ENCODE measurements at places on chromosomes 3 and 15.

DNA sequence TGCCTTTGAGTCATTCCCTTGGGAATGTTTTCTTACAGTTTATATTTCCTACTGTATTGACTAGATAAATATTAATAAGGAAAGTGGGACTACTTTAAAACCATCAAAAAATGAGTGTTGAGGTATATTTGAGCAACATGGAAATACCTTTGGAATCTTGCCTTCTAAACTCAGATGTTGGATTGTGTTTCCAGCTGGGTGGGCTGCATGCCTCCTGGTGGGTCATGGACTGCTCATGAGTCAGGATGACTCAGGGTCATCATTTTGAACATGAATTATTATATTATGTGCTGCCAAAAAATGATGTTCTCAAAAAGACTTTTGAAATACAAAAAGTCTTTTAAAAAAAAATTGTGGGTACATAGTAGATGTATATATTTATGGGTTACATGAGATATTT lies 41.1 kb upstream of the APH1B start:
- DNase-seq: no peak

DNA sequence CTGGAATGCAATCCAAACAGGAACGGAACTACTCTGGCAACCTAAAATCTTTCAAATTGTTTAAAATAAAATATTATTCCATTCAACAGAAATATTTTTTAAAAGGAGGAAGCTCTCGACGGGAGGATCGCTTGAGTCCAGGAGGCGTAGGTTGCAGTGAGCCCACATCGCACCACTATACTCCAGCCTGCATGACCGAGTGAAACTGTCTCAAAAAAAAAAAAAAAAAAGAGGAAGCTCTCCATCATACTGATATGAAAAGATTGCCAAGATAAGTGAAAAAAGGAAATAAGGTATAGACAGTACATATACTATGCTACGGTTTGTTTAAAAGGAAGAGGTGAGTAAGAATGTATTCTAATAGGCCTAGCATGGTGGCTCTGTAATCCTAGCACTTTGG lies 3.6 kb downstream of the RAD18 start:
- no peak for DNase-seq

DNA sequence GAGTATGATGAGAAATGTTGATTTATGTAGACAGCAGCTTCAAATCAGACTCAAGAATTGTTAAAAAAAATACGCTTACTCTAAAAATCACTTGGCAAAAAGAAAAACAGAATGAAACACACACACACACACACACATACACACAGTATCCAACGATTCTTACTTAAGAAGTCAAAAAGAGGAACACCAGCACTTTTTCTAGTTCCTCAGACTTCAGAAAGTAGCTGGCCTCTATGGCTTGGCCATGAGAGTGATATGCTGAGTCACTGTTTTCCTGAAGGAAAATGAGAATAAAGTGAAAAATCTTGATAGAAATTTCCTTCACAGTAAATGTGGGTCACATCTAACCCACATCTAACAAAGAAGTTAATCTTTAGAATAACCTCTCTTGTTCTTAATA lies 22.1 kb downstream of the CNTN3 start:
- no peak for DNase-seq

DNA sequence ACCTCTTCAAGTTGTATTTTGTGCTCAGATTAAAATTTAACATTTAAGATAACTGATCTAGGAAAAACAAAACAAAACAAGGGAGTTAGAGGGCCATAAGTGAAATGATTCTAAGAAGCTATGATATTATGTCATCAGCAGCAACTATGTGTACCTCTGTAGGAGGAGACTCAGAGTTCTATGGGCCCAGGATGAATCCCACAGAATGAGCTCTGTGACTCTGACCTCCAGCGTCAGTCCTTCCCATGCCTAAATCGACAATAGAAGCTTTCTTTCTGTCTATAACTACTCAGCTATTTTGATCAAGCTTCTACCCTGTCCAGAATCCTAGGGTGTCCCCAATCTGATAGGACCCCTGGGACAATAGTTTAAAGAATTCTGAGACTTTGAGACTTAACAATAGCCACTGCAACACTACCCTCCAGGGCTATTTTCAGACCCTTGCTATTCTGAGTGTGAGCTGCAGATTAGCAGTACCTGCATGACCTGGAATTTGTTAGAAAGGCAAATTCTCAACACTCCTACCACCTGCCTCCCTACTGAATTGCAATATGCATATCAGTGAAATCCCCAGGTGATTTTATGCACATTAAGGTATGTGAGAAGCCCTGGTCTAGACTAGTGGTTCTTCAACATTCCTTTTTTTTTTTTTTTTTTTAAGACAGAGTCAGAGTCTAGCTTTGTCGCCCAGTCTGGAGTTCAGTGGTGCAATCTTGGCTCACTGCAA lies 66.7 kb downstream of the ARHGAP31 start:
- DNase-seq: no peak

- DNase-seq: no peak
Measured at GRCh38 chr3:177772908-177773557, 575.8 kb upstream of the TBL1XR1 start.

GRCh38 chr3:99487894-99488293 lies 150.5 kb upstream of the COL8A1 start:
- no peak for DNase-seq

DNA sequence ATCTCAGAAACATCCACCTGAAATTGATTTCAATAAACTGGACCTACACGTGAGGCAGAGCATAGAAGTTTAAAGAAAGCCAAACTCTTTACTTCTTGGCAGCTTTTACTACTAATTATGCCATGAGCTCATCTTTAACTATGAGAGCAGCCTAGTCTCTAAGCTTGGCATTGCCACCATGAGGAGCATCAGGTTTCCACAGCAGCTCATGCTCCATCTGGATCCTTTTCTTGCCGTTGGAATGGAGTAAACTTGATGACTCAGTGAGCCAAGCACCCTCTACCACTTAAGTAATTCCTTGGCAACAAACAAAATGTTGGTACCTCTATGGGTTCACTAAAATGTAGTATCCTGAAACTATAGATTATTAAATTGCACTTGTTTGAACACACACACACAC lies 583.2 kb downstream of the EPHA3 start:
- no peak for DNase-seq

- no peak for DNase-seq
Measured at GRCh38 chr15:91555312-91555711, 298.2 kb upstream of the SLCO3A1 start.

DNA sequence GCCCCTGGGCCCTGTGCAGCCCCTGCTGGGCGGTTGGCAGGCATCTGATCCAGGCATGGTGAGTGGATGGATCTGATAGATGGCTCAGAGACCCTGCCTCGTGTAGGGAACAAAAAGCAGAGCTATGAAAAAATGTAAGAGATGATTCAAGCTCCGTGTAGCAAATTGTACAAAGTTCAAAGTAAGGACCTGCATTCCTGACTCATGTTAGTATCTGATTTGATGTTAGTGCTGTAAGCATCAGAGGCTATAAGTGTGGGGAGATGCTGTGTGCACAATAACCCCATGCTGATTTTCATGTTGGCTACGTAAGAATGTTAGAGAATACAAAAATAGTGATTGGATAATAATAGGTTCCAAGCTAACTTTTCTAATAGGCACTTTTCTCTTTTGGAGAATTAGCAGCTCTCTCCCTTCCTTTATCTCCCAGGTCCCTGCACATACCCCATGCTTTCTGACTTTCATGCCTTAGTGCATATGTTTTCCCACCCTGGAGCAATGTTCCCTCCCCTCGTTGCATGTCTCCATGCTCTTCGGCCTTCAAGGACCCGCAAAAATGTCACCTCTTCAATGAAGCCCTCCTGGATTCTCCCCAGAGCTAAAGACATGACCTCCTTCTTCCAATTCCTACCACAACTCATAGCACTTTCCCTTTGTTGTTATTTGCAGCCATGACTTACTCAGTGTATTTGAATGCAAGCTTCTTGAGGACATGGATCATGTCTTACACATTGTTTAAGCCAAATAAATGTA lies 1.6 kb downstream of the CCR9 start:
- DNase-seq: no peak

DNA sequence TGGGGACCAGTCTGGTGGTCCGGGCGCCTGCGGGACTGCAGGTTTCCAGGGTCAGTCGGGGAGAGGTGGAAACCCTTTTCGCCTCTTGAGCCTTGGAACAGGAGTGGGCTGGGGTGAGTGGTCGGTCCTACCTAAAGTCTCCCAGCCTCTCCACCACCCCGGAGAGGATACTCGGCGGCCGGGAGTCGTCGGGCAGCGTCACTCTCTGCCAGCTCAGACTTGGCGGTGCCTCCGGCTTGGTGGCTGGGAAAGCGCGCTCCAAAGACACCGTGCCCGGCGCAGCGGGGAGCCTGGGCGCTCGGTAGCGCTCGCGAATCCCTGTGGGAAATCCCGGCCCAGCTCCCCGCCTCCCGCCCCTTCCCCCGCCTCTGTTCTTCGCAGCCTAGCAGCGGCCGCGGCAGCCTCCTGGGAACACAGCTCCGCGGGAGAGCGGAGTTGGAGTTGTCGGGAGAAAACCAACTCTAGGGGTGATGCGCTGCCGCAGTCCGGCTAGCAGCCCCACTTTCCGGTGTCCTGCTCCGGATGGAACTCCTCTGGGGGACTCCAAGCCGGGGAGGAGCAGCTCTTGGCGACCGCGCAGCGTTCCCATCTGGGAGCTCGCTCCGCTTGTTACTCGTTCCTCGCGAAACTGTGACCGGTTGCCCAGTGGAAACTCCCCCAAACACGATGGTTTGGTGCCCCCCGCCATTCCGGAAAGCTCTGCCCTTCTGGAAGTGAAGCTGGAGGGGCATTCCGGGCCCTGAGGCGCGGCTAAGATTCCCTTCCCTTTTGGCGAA lies 1.4 kb downstream of the EPHB1 start:
- DNase-seq: no peak

- no peak for DNase-seq
Measured at GRCh38 chr3:49377483-49377882, 19.3 kb upstream of the GPX1 start.

DNA sequence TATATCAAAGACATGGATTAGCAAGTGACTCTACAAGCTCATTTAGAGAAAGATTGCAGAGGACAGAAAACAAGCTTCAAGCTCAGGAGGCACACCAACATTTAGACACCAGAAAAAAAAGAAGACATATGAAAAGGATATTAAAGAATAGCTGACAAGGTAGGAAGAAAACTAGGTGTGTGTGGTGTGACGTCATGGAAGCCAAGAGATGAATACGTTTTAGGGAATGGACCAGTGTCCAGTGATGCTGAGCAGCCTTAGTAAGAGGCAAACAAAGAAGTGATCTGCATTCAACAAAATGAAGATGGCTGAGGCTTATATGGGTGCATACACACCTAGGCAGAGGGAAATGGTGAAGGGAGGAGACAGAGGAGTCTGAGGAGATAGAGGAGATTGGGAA lies 377.4 kb downstream of the ROBO1 start:
- DNase-seq: no peak

DNA sequence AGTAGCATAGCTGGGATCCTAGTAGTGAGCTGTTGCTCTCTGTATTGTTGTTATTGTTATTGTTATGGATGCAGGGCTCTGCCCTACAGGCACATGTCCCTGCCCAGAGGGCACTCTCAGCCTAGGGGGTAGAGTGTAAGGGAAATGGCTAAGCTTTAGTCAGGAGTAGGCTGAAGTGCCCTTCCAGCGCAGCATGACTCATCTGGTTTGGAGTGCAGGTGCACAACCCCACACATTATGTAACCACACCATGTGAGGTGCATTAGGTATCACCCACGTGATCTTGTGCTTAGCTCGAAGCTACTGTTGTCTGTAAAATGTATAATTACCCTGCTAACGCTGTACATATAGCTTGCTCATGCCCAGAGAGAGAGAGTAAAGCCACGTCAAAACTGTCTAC lies 48.3 kb upstream of the TIPARP start:
- no peak for DNase-seq

- no peak for DNase-seq
Measured at GRCh38 chr3:116033516-116033915, 410.2 kb downstream of the GAP43 start.

- DNase-seq: no peak
Measured at GRCh38 chr15:77123854-77124253, 52.9 kb upstream of the TSPAN3 start.

- DNase-seq: no peak
Measured at GRCh38 chr15:61195116-61196002, 33.7 kb downstream of the RORA start.

DNA sequence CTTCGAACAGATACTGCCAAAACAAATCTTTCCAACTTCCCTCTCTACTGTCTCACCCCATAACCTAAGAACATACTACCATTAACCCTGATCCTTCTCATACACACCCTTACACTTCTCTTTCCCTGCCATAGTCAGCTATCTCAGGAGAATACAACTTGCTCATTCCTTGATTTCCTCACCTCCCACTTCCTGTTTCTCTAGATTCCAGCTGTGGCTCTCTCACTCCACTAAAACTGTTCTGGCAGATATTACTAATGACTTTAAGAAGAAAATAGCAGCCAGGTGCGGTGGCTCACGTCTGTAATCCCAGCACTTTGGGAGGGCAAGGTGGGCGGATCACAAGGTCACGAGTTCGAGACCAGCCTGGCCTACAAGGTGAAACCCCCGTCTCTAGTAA lies 4.6 kb downstream of the LSG1 start:
- DNase-seq: no peak

- DNase-seq: no peak
Measured at GRCh38 chr3:178388473-178388872, 147.8 kb upstream of the KCNMB2 start.

- no peak for DNase-seq
Measured at GRCh38 chr15:65336493-65337435, 32.3 kb downstream of the RNU5B-1 start.

- DNase-seq: no peak
Measured at GRCh38 chr3:135169651-135170050, 374.6 kb downstream of the EPHB1 start.

DNA sequence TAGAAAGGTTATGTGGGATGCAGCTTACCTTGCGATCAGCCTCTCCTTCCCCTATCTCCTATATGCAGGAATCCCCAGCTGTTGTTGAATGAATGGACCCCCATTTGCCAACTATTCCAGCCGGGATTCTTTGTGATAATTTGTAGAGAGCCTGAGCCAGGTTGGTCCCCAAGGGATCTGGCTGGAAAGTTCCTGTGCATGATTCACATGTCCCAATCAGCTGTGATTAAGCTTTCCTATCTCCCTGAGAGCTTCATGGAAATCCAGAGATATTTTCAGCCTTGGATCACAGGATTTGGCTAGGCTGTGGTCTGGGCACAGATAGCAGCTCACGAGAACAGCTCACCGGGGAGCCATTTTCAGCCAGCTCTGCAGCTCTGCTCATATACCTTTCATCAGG lies 76.7 kb downstream of the ARNT2 start:
- DNase-seq: peak; percentile 81

DNA sequence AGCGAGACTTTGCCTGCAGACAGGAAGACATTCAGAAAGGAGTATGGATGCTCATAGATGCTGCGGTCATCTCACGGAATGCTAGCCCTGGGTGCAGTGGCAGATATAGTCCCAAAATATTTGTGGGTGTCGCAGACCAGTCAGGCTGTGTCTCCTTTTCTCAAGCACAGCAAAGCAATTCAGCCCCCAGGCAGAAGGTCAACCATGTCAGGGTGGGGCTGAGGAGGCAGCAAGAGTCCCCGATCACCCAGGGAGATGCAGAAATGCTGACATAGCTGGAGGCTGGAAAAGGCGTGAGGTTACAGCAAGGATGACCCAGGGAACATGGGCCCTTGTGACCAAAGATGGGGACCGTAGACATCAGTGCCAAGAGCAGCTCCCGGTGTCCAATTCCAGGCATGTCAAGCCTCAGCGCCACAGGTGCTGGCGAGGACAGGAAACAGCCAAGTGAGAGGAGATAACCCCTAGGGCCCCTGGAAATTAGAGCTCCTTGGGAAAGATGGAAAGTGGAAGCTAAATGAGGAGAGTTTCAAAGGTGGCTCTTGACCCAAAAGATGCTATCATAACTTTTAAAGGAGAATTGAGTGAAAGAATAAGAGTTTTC lies 81.2 kb upstream of the ABHD17C start:
- DNase-seq: no peak

GRCh38 chr3:68007621-68008226 lies 353.3 kb upstream of the SUCLG2 start:
- no peak for DNase-seq

All from right atrium auricular region (tissue), 2 donors.